Cardiac muscle cell (in vitro differentiated cells and primary cell): ENCODE measurements at places on chromosomes 6 and 20. TPM values are rescaled to one million over a fixed set of nuclear protein-coding genes. Genes with fewer than 3 reads are reported as not detected.

DNA sequence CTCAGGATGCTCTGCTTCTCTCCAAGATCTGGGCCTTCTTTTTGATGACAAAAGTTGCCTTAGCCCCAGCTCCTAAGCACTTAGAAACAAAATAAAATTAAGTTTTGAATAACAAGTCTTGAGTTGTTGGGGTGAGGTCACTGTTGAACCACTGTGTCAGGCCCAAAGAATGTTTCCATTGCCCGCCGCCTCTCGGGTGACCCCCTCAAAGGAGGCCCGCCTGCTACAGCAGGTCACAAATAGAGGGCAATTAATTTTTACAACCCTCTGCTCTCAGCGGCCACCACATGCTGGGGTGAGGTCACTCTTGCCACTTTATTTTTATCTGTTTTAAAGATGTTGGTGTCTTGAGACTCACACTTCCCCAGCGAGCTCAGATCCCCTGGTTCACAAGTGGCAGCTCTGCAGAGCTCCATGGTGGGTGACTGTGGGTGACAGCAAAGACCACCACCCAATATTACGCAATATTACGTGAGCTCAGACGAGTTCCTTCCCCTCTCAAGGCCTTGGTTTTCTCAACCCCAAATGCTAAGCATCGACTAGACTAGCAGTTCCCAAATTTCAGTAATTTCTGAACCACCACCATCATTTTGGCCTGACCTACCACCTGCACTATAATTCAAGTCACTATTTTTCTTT lies 247.7 kb upstream of the PMEPA1 start:
- no peak for DNase-seq

The SLC32A1 gene
- total RNA-seq, result not detected in 2 replicates

DNA sequence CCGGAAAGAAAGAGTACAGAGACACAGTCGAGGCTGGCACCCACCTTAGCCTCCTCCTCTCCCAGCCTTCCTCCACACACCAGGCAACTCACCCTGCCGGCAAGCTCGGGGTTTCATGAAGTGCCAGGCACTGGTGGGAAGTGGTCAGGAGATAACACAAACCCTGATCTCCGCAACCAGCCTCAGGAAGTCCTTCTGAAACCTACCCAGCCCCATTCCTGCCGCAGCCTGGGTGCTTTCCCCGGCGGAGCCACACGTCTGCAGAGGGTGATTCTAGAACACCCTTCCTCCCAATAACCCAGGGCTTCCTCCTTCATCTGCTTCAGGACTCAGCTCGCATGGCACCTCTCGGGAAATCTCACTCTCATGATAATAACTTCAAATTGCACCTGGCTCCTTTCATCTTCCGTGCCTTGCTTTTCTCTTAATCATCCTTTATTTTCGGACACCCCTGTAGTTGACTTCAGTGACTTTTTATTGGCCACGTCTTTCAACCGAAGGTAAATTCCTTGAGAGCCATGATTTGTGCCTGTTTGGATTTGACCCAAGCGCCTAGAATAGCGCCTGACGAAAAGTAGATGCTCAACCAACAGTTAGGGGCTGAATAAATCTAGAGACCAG lies 8.7 kb upstream of the HLA-E start:
- DNase-seq, result no peak

GRCh38 chr6:155523821-155524651 lies 68.4 kb upstream of the NOX3 start:
- no peak for DNase-seq

The ARMC12 gene
- total RNA-seq, result 0.56 and 4.1 TPM in 2 replicates

The DEFB126 gene
- total RNA-seq, result not detected in 2 replicates

GRCh38 chr20:55394592-55394991 lies 610.7 kb downstream of the CBLN4 start:
- no peak for DNase-seq

DNA sequence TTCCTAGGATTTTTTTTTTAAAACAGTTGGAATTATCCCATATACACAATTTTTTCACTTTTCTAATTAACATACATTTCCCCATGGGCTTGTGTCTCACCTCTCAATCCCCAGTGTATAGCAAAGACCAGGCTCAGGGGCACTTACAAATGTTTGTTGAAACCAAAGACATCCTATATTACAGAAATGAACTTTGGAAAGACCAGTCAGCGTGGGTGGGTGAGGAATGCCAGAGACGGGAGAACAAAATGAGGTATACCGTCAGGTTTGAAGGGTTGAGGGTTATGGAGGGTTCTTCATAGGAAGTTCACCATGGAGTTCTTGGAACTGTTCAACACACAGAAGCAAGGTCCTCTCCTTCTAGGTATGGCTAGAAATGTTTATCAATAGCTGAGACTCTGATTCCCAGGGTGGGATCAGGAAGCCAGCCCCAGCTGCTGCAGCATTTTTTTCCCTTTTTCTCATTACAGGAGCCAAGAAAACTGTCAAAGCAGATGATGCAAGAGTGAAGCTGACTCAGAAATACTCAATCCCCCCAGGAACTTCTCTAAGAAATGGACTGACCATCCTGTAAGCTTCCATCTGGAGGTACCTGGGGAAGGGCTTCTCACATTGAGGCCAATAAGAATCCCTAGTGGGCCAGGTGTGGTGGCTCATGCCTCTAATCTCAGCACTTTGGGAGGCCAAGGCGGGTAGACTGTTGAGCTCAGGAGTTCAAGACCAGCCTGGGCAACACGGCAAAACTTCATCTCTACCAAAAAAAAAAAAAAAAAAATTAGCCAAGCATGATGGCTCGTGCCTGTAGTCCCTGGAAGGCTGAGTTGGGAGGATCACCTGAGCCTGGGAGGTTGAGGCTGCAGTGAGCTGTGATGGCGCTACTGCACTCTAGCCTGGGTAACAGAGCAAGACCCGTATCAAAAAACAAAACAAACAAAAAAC lies 15.9 kb upstream of the TBC1D20 start:
- peak; percentile 84 for DNase-seq

GRCh38 chr6:82687855-82688254 lies 324.2 kb downstream of the TPBG start:
- no peak for DNase-seq

GRCh38 chr6:100968949-100969348 lies 87.8 kb upstream of the ASCC3 start:
- DNase-seq, result no peak

DNA sequence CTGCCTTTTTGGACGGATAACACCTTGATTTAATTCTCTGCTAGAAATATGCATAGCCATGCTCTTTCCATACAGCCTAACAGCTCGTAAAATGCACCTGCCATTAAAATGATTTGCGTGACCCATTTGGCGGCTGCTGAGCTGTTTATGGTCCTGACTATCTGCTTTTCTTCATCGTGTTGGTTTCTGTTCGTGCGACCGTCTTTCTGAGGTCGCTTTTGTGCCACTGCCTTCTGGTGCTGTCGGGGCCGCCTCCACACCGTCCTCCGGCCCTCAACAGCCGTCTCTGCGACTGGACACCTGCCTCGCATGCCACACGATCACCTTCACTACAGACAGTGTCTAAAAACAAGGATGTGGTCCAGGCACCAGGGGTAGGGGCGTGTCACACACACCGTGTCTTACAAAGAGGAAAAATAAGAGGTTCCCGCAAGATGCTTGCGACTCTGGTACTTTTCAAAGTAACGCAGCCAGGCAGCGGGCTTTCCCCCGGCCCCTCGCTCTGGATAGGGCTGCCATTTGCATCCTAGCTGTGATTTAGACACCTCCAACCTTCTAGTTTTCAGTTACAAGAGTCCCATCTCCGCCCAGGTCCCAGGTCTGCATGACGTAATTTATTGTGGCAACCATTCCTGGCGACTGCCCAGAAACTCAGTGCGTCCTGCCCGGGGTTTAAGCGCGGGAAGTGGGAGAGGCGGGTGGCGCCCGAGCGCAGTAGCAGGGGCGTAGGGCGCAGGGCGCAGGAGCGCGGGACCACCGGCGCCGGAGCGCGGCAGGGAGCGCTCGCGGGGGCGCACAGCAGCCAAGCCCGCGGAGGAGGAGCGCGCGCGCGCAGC lies at the start of gene STMND1:
STMND1 (plus strand) TSS at position 629 of the 836 bp plus-strand sequence. CDS start 208 bp downstream, outside the sequence.
- peak; percentile 45 for DNase-seq

DNA sequence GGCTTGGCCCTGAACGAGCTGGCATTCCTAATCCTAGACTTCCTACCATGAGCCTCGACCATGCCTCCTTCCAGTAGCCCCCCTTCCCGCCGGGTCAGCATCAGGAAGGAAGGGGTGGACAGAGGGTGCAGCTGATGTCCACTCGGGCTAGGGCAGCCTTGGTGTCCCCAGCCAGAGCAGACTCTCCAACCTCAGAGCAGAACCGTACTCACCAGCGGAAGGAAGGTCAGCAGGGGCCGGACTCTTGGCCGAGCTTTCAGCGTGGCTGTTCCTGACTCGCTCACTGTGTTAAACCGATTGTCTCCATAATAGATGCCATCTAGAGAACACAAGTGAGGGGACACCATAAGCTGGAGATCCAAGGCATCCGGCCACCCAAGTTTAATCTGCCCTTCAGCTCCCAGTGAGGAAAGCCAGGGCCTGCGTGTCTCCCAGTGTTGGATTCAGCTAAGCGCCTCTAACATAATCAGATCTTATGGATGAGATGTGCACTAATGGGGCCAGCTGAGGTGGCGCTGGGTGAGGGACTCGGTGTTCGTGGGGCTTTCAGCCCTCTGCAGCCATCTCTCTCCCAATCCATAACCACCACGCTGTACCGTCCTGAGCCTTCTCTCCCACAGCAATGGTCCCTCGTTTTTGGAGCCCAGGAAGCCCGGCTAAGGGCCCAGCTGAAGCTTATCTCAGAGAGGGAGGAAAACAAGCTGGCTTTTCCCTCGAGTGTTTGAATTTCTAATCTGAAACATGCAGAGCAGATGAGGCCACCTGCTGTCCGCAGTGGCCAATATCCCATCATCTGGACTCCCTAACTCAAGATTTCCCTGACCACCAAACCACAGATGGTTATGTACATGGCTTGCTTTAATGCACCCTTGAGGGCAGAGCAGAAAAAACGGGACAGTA lies 13.7 kb downstream of the C6orf132 start:
- DNase-seq, result no peak

DNA sequence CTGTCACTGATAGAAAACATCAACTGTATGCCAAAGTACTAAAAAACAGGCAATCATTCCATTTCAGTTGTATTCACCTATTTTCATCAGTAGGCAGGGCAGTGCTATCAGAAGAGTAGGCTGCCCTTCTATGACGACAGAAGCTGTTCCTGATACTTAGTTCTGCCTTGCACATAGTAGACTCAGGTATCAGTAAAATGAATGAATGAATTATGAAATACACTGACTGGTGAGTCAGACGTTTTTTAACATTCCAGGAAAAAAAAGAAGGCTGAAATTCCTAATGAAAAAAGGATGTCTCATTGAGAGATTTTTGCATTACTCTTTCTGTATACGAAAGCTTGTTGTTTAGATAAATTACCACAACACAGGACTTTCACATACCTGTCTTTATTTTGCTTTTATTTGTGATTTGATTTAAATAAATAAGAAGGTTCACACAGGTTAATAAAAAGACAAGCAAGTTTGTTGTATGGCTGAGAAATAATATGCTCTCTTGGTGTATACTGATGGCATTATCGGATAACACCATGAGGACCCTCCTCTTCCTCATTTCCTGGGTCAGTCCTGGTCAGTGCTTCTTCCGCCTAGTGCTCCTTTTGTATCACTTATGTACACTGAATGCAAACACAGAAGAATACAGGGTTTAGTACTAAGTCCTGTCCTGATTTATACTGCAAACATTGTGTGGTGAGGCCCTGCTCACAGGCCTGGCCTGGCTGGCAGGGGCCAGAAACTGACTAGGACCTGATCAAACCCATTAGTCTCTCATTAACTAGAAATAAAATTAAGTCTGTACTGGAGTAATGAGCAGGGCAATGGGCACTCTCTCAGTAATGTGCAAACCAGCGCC lies 39.4 kb upstream of the SPDEF start:
- DNase-seq, result no peak
